ENCODE measurements at places on chromosomes 13 and 19. TPM values are rescaled to one million over a fixed set of nuclear protein-coding genes. Genes with fewer than 3 reads are reported as not detected.

Gene SYNGR4
- not detected for total RNA-seq

Gene TMED1
- total RNA-seq, result 20.2 TPM

Gene N4BP2L1
- 62.0 TPM for total RNA-seq

Gene CGB5
- not detected for total RNA-seq

Gene NTN5
- total RNA-seq, result 2.9 TPM

- H3K27ac ChIP-seq, result no peak overlapping the region
- no peaks in the 10 kb centered on the region for H3K36me3 ChIP-seq
- H3K4me1 ChIP-seq, result no peaks in the 10 kb centered on the region
- no peak overlapping the region for H3K4me3 ChIP-seq
- peaks cover 8% of the 10 kb centered on the region for H3K27me3 ChIP-seq
These were observed 20.8 kb upstream of the GPR32 start for GRCh38 chr19:50749490-50749889.

DNA sequence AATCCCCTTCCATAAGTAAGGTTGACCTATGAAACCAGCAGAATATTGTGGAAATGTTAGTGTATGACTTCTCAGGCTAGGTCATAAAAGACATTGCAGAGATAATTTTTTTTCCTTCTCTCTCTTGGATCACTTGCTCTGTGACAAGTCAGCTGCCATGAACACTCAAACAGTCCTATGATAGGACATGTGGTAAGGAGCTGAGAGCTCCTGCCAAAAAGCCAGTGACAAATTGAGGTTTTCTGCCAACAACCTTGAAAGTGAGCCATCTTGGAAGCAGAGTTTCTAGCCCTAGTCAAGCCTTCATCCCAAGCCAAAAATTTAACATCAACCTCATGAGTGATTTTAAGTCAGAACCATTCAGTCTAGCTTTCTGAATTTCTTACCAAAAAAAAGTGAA is 270.9 kb upstream of the NBEA start:
- no peaks in the 10 kb centered on the region for H3K36me3 ChIP-seq
- H3K27ac ChIP-seq, result no peak overlapping the region
- H3K27me3 ChIP-seq, result peaks cover 3% of the 10 kb centered on the region

- ATAC-seq, result no peak
- H3K27ac ChIP-seq, result no peak overlapping the region
- H3K4me3 ChIP-seq, result no peak overlapping the region
- H3K27me3 ChIP-seq, result peaks cover 22% of the 10 kb centered on the region
These were observed 17.7 kb upstream of the HIF3A start for GRCh38 chr19:46279177-46279576.

DNA sequence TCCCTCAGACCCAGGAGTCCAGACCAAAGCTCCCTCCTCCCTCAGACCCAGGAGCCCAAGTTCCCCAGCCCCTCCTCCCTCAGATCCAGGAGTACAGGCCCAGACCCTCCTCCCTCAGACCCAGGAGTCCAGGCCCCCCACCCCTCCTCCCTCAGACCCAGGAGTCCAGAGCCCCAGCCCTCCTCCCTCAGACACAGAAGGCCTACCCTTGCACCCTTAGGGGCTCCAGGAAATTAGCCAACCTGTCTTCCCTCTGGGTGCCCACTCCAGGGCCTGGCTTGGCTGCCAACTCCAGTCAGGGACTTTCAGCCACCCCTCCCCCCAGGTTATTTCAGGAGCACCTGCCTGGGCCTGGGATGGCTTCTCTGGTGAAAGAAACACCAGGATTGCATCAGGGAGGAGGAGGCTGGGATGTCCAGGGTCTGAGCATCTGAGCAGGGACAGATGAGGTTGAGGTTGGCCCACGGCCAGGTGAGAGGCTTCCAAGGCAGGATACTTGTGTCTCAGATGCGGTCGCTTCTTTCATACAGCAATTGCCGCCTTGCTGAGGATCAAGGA is at the start of gene FGF21:
Gene FGF21 (plus strand): TSS at position 441 of the 558 bp plus-strand sequence. CDS start 713 bp downstream, outside the sequence.
- peak within 1 kb of the TSS; percentile 78 for H3K4me3 ChIP-seq
- no peaks in the 10 kb centered on the region for H3K36me3 ChIP-seq
- peaks cover 8% of the 10 kb centered on the region for H3K4me1 ChIP-seq
- no peak for ATAC-seq
- H3K27ac ChIP-seq, result no peak within 1 kb of the TSS

DNA sequence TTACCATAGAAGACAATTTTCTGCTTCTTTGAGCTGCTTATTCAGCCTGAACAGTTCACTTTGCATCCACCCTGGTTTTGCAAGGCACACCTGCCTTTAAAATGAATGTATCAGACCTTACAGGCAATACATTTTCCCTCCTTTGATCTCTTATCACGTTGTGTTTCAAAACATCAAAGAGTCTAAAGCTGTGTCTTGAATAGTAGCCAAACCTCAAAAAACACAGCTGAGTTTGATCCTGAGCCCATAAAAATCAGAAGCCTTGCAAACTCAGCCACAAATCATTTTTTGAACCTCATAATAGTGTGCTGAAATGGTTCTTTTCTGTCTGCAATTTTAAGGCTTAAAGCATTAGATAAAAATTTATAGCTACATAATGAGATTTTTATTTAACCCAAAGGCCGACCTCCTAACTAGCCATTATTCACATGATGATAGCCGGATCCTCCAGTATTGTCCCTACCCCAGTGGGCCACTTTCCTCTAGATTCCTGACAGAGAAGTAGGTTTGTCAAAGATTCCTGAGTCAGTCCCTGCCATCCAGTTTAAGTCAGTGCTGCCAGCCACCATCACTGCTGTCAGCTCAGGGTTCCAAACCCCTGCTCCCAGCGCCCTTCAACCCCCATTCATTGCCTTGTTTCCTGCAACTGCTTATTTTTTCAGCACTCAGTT is 71.8 kb downstream of the CAB39L start:
- peak overlapping the region; percentile 44 for H3K27ac ChIP-seq
- H3K27me3 ChIP-seq, result no peaks in the 10 kb centered on the region
- H3K36me3 ChIP-seq, result no peaks in the 10 kb centered on the region
- peaks cover 9% of the 10 kb centered on the region for H3K4me1 ChIP-seq
- no peak for ATAC-seq

DNA sequence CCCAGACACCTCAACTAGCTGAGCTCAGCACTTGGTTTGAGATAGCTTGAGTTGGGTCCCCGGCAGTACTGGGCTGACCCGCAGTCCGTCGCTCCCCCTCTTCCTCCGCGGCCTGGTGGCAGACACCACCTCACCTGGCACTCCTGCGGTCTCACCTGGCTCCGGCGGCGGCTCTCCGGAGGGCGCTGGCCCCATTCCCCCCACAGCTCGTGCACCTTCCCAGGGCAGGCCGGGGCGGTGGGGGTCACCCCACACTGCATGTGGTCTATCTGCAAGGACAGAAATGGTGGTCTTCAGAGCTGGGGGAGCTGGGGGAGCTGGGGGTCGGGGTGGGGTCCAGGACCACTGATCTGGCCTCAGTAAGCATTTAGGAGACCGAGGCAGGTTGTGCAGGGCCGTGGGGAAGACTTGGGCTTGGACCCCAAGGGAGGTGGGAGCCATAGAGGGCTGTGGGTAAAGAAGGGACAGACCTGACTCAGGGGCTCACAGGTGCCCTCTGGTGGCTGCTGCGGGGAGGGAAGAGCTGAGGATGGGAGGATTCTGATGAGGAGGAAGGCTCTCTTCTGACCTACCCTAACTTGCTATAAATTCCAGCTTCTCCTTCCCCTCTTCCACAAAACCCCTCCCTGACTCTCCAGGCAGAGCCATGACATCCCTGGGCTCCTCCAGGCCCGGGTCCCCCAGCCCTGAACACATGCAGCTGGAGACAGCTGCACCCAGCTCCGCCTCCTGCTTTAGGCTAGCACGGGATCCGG is 6.7 kb upstream of the PLIN4 start:
- H3K4me1 ChIP-seq, result no peaks in the 10 kb centered on the region
- H3K4me3 ChIP-seq, result no peak overlapping the region
- peak; percentile 77 for ATAC-seq
- no peaks in the 10 kb centered on the region for H3K27me3 ChIP-seq

DNA sequence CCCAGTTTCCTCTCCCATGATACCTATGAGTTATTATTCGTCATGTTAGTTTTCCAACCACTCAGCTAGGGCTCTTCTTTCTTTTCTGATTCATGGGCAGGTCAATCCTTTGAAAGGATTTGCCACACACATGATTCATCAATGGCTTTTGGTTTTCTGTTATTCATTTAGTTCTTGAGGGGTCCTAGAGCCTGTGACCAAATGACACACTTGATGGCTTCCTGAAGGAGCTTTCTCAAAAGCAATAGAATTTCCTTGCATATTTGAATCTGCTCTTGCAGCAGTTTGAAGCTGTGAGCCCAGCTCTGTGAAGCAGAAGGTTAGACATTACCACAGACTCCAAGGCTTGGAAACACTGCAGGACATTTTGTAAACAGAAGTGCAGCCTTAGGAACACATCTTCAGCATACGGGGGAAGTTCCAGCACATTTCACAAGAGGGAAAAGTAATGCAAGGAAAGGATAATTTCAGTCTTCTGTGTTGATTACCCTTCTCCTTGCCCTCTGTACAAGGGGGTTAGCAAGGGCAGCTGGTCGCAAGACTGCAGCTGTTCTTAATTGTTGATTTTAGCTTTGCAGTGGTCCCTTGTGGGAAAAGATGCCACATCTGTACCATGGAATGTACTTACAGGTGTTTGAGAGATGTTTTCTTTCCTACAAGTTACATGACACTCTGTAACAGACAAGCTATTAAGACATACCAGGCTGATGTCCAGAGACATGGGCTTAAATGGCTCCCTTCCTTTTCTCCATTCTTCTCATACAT is 338.6 kb downstream of the KCNRG start:
- no peaks in the 10 kb centered on the region for H3K27me3 ChIP-seq
- peak; percentile 73 for ATAC-seq
- no peak overlapping the region for H3K27ac ChIP-seq
- no peak overlapping the region for H3K4me3 ChIP-seq

DNA sequence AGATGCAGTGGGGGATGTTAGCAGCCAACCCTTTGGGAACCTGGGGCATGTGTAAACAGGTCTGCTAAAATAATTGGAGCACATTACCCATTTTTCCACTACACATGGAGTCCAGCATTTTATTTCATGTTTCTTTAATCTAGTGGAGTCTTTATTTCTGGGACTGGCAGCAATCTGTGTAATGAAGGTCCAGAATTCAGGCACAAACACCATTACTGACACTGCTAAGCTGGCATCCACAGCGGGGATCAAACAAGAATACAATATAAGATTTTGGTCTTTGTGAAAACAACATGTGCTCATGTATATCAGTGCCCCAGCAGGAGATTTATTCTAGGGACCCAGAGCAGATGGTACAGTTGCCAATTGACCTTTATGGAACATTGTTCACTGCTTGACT is 1587.0 kb upstream of the PRR20A start:
- no peak for ATAC-seq
- H3K4me3 ChIP-seq, result no peak overlapping the region
- H3K4me1 ChIP-seq, result no peaks in the 10 kb centered on the region
- no peaks in the 10 kb centered on the region for H3K36me3 ChIP-seq

DNA sequence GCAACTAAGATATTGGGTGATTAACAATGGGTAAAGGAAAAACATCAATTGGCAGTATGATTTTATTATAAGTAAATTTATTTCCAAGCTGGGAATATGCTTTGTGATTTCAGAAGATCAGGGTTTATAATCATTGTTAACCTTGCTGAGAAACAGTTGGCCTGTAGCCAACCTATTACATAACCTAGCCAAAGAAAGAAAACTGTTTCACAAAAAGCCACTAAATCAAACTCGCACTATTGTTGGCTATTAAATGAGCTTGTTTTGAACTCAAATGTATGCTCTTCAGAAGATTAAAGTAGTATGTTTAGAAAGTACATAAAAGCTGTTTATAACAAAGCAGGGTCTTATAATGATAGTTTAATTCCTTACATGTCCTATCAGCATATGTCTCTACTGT is 151.7 kb downstream of the LHFPL6 start:
- H3K4me3 ChIP-seq, result no peak overlapping the region
- H3K4me1 ChIP-seq, result no peaks in the 10 kb centered on the region
- ATAC-seq, result no peak
- peaks cover 12% of the 10 kb centered on the region for H3K27me3 ChIP-seq
- H3K27ac ChIP-seq, result no peak overlapping the region
- H3K36me3 ChIP-seq, result no peaks in the 10 kb centered on the region

- peaks cover 6% of the 10 kb centered on the region for H3K4me1 ChIP-seq
- H3K27me3 ChIP-seq, result no peaks in the 10 kb centered on the region
- peaks cover 9% of the 10 kb centered on the region for H3K36me3 ChIP-seq
- peak overlapping the region; percentile 85 for H3K4me3 ChIP-seq
- H3K27ac ChIP-seq, result no peak overlapping the region
- ATAC-seq, result no peak
These were observed 4.9 kb downstream of the TEX29 start for GRCh38 chr13:111325146-111325890.

DNA sequence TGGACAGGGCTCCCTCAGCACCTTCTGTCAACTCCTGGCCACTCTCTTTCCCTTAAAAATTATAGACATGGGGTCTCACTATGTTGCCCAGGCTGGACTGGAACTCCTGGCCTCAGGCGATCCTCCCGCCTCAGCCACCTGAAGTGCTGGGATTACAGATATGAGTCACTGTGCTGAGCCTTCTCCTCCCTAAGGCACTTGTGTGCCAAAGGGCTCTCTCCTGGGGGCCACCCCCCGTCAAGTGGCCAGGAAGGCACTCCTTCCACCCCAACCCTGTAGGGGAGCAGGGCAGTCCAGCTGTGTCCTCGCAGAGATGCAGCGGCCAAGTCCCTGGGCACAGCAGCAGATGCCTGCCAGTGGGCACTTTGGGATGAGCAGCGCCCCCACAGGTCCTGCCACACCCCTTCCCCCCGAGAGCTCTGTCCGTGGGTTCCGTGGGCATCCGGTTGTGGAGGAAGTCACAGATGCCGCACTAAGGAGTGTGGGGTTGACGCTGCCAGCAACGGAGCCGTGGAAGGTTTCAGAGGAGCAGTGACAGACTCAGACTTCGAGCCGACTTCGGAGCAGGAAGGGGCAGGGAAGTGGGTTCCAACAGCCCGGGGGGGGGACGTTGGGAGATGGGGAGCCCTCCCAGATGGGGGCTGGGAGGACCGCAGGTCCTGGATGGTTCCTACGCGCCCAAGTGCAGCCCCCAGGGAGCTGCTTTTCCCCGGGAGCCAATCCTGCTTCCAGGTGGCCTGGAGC is 3.3 kb upstream of the UQCR11 start:
- peak overlapping the region; percentile 48 for H3K4me3 ChIP-seq
- no peaks in the 10 kb centered on the region for H3K27me3 ChIP-seq
- peak overlapping the region; percentile 75 for H3K27ac ChIP-seq
- H3K36me3 ChIP-seq, result peaks cover 31% of the 10 kb centered on the region

Data from activated T-helper 17 cell treated with anti-CD3 and anti-CD28 coated beads, Interleukin-2, amount 50 U/mL, for 72 hours (primary cell).